Endodermal cell (in vitro differentiated cells): ENCODE measurements at places on chromosomes 4 and X. TPM values are rescaled to one million over a fixed set of nuclear protein-coding genes. Genes with fewer than 3 reads are reported as not detected.

GRCh38 chrX:53511322-53511721 lies 77.2 kb upstream of the HSD17B10 start:
- no peak for DNase-seq

GRCh38 chr4:83771113-83771705 lies 235.3 kb downstream of the GPAT3 start:
- peak; percentile 87 for DNase-seq

DNA sequence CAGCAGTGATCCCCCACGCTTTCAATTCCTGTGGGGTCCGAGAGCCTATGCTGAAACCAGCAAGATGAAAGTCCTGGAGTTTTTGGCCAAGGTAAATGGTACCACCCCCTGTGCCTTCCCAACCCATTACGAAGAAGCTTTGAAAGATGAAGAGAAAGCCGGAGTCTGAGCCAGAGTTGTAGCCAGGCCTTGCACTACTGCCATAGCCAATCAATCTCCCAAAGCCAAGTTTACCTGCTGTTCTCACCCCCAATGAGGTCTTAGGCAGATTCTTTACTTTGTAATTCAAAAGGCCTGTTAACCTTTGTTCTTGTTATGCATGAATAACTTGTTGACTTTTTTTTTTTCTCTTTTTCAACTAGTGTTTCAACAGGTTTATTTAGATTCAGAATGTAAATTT lies 4.0 kb downstream of the MAGEB2 start:
- DNase-seq, result peak; percentile 68

DNA sequence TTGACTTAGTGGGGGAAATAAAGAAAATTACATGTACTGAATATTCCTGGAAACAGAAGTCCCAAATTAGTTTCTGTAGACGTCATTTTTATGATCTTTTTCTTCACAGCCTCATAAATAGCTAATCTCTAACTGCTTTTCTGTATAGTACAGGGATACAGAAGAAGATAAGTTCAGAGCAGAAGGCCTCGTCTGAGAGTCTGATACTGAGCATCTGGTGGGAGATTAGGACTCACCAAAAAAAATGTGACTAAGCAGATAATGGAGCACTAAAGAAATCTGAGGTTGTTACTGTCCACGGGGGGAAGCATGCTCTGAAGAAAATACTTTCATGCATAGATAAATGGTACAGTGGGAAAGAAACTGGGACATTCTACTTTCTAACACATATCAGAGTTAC lies 115.3 kb upstream of the TRPC5 start:
- no peak for DNase-seq

DNA sequence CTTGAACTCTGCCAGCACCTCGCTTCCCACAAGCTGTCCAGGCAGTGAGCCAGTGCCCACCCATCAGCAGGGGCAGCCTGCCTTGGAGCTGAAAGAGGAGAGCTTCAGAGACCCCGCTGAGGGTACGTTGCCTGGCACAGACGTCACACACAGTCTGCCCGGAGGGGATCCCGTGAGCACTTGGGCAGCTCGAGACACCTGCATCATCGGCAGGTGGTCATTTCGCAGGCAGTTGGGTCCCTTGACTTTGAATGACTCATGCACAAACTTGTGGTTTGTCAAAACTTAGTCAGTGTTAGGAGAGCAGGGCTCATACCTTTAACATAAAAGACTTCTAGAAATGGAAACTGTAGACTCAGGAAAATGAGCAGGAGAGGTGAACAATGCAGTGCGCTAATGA lies 9.9 kb downstream of the TACC3 start:
- no peak for DNase-seq

RASL11B gene
- total RNA-seq, result 12.7 and 17.0 TPM in 2 replicates
